ENCODE measurements at places on chromosomes 3 and 15.

DNA sequence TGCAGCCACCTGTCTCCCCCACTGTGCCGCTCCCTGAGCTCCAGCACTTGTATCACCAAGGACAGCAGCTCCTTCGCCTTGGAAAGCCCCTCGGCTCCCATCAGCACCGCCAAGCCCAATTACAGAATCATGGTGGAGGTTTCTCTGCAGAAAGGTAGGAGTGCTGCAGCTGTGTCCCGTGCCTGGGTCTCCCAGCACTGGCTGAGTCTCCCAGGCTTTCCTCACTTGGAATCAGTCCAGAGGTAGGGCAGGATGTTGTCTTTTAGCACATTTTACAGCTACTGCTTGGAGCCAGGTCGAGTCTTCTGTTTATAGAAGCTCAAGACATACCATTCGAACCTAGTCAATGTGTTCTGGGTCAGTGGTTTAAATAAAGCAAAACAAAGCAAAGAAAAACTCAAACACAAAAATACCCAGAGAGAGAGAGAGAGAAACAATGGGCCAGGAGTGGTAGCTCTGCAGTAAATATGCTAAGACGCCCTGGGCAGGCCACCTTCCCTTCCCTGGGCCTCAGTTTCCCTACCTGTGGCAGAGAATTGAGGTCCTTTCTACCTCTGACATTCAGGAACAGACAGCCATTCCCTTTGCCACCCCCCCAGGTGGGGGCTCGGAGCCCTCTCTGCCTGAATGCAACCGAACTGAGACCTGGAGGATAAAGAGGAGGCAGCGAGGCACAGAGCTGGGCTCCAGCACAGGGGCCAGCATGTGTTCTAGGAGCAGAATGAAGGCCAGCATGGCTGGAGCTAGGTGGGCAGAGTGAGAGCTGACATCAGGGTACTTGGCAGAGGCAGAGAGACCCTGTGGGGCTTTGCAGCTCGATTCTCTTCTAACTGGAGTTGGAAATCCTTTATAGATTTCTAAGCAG lies 44.1 kb downstream of the STARD5 start:
- no peak for DNase-seq

- no peak for DNase-seq
Measured at GRCh38 chr15:90174140-90174875, 26.8 kb upstream of the SEMA4B start.

DNA sequence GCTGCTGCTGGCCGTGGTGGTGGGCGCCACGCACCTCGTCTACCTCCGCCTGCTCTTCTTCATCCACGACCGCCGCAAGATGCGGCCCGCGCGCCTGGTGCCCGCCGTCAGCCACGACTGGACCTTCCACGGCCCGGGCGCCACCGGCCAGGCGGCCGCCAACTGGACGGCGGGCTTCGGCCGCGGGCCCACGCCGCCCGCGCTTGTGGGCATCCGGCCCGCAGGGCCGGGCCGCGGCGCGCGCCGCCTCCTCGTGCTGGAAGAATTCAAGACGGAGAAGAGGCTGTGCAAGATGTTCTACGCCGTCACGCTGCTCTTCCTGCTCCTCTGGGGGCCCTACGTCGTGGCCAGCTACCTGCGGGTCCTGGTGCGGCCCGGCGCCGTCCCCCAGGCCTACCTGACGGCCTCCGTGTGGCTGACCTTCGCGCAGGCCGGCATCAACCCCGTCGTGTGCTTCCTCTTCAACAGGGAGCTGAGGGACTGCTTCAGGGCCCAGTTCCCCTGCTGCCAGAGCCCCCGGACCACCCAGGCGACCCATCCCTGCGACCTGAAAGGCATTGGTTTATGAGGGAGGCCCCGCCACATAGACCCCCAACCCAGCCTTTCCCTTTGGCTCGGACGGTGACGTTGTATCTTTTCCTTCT lies 1.1 kb downstream of the GPR27 start:
- DNase-seq = no peak

GRCh38 chr3:126292318-126293070 lies 64.7 kb downstream of the KLF15 start:
- DNase-seq = no peak

- DNase-seq = no peak
Measured at GRCh38 chr3:96354742-96355141, 459.7 kb upstream of the EPHA6 start.

DNA sequence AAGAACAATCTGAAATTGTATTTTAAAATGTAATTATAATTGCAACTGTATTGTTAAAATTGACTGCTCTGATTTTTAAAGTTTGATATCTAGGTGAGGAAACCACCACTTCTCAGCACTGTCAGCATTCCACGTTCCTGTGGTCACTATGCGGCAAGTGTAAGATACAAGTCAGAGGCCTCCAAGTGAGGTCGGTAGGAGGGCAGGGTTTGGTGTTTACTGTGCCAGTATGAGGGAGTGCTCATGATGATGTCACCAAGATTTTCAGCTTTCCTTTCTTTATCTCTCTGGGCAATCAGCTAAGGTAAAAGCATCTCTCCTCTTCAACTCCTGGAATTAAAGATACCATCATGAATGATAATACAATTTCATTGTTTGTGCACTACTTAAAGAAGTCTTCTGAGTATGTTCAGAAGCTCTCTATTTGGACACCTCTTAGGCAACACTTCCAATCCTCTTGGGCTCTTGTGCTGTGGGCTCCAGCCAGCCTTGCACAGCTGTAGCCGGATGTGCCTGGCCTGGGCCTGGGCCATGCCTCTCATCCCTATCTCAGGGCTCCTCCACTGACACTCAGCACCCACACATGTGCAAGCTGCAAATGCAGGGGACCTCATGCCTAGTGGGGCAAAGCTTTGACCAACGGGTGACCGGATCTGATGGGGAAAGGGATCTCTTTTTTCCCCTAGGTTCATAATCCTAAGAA lies 42.9 kb downstream of the CCR3 start:
- DNase-seq = no peak

GRCh38 chr3:25830373-25831280 lies 40.7 kb downstream of the OXSM start:
- DNase-seq = no peak

DNA sequence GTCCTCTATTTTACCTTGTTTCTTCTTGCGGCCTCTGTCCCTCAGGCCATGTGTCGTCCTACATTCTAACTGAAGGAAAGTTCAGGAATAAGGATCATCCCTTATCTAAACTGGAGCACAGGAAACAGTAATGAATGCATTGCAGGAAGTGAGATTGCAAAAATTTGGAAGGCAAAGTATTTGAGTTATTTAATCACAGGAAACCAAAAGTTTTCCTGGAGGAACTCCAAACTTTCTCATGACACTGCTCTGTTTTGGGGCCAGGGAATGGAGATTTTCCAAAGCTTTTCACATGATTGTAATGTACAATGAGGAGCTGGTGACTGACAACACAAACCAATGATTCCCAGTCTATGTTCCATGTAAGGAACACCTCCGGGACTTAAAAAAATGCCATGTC lies 57.8 kb upstream of the PLSCR4 start:
- DNase-seq = no peak

DNA sequence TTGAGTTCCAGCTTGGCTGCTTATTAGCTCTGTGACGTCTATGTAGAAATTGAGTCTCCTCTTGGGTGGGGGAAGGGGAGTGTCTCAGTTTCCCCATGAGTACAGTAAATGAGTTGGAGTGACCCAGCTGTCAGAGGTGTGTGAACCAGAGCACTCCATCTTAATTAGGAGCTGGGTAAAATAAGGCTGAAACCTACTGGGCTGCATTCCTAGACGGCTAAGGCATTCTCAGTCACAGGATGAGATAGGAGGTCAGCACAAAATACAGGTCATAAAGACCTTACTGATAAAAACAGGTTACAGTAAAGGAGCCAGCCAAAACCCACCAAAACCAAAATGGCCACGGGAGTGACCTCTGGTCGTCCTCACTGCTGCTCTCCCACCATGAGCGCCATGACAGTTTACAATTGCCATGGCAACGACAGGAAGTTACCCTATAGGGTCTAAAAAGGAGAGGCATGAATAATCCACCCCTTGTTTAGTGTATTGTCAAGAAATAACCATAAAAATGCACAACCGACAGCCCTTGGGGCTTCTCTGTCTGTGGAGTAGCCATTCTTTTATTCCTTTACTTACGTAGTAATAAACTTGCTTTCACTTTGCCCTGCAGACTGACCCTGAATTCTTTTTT lies 222.4 kb downstream of the CACNA2D3 start:
- DNase-seq = no peak

Data from stimulated activated CD8-positive, alpha-beta memory T cell treated with anti-CD3 and anti-CD28 coated beads, Interleukin-15, amount 100 ng/mL, for 1 hour (primary cell).